ENCODE measurements at places on chromosomes 1 and 21. TPM values are rescaled to one million over a fixed set of nuclear protein-coding genes. Genes with fewer than 3 reads are reported as not detected.

DNA sequence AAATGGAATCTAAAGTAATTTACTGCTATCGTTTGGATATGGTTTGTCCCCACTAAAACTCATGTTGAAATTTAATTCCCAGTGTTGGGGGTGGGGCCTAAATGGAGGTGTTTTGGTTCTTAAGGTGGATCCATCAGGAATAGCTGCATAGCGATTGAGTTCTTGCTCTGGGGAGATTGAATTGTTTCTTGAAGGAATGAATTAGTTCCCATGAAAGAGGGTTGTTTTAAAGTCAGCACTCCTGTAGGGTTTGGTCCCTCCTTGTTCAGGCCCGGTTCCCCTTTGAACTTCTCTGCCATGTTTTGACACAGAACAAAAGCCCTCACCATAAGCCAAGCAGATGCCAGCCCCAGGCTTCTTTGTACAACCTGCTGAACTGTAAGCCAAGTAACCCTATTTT is 170.9 kb downstream of the COL11A1 start:
- DNase-seq: no peak

DNA sequence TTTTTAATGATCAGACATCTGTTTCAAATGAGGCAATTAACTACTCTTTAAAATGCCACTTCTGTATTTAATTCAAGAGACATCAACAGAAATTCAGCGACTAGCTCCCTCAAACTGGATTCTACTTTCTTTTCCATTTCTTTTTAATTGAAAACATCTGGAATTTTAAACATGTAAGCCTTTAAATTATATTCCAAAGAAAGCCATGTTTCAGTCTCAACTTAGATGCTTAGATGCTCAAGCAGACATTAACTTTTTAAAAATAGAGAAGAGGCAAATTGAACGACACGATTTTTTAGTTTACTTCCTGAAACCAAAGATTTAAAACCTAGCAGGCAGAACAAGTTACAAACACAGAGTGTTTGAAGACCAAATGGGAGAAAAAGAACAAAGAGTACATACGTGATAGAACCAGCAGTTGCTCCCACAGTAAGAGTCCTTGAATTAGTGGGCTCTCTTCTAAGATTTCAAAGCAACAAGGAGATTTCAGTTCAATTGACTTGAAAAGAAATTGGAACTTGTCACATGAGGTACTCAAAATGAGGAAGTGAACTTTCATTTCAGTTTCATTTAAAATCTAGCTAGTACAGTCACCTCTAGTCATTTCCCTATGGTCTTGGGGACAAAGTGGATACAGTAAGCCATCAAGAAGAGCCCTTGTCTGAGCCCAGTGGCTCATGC is at the start of gene CTSS:
Gene CTSS (minus strand): TSS at position 483 of the 681 bp plus-strand sequence. CDS start 1,015 bp downstream, outside the sequence.
- DNase-seq: no peak

DNA sequence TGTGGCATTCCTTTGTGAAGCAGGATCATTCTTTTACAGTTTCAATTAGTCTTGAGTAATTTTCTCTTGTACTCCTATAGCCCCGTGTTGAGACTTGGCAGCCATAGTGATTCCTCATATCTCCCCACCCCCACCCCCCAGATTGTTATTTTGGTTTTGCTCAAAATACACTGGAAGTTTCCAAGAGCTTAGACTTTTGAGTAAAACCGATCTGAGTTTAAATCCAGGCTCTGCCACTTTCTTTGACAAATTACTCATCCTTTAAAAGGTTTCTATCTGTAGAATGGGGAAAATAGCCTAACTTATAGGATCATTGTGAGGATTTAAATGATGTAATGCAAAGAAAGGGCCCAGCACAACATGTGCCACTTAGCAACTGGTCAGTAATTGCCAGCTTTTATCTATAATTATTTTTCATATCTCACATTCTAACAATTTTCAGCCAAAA is 53.1 kb upstream of the RC3H1 start:
- DNase-seq: no peak

DNA sequence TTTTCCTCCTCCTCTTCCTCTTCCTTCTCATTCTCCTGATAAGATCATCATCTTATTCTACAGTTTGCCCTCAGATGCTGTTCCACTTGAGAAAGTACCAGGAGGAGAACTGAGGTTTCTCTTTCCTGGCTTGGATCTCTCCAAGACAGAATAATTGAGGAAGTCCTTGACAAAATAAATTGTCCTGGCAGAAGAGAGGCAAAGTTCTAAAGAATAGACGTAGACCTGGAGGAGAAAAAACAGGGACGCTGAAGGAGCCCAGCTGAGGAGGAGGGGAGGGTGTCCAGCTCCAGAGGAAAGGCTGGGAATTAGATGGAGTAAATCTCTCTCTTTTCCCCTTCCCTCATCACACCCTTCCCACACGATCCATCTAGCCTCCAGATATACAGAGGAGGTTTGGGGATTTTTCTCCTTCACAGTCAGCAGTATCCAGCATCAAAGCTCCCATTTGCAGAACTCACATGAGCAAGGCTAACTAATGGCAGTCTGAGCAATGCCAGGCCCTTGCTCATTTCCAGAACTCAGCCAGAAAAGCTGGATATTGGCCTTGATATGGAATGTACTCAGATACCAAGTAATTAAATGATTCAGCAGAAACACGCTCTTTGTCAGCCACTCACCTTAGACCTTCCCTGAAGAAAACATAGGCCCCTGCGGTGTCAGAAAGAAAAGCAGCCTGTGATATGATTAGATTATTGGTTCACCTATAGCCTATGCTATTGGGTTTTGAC is 5.1 kb upstream of the GNG12 start:
- no peak for DNase-seq

DNA sequence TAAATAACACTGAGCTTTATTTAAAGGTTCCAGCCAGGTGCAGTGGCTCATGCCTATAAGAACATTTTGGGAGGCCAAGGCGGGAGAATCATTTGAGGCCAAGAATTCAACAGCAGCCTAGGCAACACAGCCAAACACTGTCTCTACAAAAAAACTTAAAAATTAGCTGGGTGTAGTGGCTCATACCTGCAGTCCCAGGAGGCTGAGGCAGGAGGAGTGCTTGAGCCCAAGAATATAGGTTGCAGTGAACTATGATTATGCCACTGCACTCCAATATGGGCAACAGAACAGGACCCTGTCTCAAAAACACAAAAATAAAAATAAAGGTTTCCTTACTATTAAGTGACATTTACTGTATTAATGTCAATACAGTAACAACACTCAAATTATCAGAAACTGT is 2.1 kb downstream of the TAF12 start:
- no peak for DNase-seq

DNA sequence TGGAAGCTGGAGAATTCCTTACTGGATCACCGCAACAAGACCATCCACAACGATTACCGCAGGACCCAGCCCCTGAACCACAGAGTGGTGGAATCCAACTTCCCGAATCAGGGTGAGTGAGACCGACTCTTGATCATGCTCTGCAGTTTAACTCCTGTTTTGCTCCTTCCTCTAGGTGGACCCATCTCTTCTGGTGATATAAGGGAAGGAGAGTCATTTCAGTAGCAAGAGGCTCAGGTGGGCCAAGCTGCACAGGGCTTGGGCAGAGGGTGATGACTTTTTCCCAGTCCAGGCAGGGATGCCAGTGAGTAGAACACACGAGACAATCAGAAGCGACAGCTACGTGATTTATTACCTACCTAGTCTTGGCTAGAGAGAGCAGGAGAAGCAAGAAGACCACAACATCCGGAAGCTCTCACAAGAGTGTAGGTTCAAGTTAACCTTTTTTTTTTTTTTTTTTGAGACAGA is 25.2 kb downstream of the CA6 start:
- no peak for DNase-seq

GRCh38 chr1:20878799-20879198 is 91.7 kb upstream of the HP1BP3 start:
- DNase-seq: no peak

DNA sequence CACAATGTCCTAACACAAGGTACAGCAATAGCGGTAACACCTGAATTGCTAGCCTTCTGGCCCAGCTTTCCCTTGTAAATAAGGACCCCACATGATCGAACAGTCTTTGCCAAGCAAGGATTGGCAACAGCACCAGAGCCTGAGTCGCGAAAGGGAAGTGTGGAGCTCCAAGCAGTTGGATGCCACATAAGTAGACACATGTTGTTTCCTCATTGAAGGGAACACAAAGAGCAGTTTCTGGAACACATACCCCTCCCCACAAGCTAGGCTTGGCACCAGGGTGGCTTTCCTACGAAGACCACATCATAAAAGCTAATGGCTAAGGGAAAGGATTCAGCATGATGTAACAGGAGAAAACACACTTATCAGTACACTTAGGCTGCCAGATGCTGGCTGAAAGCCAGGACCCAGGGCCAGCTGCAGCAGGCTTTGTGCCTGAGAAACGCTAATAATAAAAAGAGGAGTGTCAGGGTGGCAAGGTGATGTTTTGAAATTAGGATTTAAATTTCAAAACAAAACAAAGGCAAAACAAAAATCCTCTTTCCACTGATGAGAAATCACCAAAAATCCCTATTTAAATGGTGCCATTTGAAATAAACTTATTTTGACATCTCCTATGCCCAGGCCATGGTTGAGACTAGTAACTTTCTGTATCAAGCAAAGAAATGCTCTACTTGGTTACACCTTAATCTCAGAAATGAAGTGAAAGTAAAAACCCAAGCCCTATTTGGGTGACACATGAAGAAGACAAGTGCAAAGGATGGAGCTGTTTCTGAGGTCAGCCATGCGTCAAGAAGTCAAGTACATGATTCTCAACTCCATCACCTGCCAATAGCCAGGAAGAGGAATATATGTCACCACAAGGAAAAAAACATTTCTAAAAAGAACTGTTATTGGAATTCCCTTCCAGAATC is 11.9 kb upstream of the CPLANE2 start:
- peak; percentile 44 for DNase-seq

- DNase-seq: no peak
Measured at GRCh38 chr1:103160281-103160680, 52.0 kb upstream of the COL11A1 start.

DNA sequence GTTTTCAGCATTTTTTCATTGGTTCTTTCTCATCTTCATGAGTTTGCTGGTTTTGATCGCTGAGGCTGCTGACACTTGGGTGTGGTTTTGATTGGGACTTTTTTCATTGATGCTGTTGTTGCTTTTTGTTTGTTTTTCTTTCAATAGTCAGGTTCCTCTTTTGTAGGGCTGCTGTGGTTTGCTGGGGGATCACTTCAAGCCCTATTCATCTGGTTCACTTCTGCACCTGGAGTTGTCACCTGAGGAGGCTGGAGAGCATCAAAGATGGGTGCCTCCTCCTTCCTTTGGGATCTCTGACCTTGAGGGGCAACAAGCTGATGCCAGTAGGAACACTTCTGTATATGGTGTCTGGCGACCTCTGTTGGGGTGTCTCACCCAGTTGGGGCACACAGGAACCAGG is 1279.9 kb upstream of the TMPRSS15 start:
- DNase-seq: no peak

- no peak for DNase-seq
Measured at GRCh38 chr1:152397474-152397873, 16.6 kb downstream of the CRNN start.

DNA sequence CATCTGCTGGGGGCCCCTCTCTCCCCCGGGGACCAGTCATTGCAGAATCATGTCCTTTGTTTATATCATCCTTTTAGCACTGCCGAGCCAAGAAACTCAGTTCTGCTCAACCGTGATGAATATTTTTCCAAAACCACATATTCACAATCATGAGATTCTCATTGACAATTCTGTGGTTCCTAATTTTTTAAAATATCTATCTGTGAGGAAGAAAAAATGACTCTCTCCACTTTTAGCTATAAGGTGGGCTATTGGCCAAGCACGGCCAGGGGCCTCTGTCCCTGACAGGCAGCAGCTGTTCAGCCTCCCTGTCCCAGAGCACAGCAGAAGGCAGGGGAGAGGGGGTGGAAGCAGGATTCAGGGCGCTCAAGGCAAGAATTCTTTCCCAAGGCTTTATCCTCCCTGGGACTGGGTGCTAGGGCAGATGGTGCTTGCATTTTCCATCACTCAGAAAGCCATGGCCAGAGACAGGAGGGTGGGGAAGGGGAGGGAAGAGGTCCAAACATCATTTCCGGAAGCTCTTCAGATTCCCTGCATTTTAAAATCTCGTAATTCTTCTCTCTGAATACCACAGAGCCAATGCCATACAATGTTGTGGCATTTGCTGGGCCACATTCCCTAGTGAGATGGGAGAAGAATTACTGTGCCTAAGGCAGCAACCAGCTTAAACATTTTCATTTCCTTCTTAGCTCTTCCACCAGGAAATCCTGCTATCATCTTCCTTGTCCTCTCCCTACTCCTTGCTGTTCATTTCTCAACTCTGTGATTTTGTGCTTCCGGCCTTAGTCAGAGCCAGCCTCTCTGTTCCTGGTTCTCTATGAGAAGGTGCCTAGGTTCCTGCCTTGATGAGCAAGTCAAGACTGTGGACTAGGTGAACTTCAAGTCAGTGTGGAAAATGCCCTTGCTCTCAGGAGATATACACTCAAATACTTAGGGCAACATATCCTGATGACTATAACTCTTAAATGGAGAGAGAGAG is 60.3 kb downstream of the KCNJ6 start:
- DNase-seq: no peak

PER3 gene
- total RNA-seq: 12.5 TPM

MLLT11 gene
- total RNA-seq: 0.47 TPM

OR2L5 gene
- total RNA-seq: not detected

CSF3R gene
- total RNA-seq: 18.9 TPM

HFM1 gene
- 0.50 TPM for total RNA-seq

APOBEC4 gene
- not detected for total RNA-seq

PLA2G2F gene
- total RNA-seq: not detected

Measured in omental fat pad (tissue), 4 donors.